ENCODE measurements at places on chromosomes 4 and X.

GRCh38 chr4:90528551-90528950 lies 401.4 kb downstream of the CCSER1 start:
- DNase-seq: no peak

GRCh38 chrX:36909676-36910030 lies 98.5 kb upstream of the FAM47C start:
- DNase-seq: no peak

DNA sequence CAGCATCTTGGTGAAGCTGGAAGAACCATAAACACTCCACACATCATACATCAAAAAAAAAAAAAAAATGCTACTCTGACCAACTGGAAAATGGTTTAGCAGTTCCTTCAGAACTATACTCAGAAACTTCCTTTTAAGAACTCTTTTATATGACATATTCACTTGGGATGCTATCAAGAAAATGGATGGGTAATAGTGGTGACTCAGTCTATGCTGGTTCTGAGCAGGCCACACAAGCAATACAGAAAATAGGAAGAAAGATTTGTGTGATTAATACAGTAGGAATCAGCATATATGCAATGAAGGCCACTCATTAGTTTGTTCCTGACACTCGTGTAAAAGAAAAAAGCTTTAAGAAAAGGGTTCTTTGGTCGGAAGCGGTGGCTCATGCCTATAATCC lies 123.5 kb upstream of the FAT4 start:
- DNase-seq: no peak

- no peak for DNase-seq
These were observed 79.2 kb upstream of the TET2 start for GRCh38 chr4:105067431-105067830.

DNA sequence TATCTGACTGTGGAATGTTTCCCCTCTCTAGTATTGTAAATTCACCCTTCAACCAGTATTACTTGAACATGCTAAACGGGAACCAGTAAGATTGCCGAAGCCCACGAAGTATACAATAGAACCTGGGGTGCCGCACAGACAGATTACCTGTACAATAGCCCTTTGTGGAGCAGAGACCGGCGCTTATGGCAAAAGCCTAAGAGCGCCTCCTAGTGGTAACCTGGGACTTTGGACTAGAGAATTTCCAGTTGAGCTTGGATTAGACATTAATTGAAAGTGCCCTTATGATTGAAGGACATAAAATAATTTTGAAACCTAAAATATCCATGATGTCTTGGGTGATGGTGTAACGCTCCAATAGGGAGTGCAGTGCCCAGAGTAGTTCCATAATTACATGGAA lies 14.1 kb downstream of the ZNF157 start:
- DNase-seq: peak; percentile 54

DNA sequence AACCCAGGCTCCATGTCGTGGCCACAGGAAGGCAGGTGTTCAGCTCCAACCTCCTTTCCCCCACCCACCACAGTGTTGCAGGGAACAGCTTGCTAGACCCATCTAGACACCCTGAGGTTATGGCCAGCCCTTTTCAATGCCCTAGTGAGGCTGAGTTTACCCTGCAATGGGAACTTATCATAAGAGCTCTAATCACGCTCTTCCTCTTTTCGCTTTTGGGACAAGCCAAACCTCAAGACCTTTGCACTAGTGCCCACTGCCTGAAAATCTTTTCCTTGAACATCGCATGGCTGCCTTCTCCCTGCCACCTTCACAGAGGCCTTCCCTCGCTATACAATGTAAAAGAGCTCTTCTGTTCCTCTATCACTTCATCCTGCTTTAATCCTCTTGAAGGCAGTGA lies 2.4 kb upstream of the FGFBP2 start:
- DNase-seq: no peak

DNA sequence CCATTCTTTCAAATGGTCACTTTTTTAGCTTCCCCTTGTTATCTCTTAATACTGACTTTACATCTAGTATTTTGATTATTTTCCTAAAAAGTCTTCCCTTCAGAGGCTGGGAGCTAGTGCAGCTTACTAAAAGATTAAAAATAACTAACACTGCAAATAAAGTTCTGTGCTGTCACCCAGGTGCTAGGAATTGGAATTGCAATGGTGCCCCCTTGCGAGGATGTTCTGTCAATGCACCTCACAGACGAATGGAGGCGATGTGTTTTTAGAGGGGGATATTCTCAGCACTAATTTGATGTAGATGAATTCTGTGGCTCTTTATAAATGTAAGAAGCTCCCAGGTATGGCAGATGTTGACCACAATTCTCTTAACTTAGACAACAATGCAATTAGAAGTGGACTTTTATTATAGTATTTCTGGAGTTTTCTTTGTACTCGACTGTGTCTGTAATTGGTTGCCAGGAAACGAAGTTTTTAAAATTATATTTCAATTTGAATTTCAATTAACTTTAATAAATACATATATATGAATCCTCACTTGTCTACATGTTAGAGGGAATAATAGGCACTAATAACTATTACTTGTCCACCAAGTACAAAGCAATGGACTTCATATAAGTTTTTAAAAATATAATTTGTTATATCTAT lies 22.0 kb upstream of the SMIM31 start:
- DNase-seq: peak; percentile 1

DNA sequence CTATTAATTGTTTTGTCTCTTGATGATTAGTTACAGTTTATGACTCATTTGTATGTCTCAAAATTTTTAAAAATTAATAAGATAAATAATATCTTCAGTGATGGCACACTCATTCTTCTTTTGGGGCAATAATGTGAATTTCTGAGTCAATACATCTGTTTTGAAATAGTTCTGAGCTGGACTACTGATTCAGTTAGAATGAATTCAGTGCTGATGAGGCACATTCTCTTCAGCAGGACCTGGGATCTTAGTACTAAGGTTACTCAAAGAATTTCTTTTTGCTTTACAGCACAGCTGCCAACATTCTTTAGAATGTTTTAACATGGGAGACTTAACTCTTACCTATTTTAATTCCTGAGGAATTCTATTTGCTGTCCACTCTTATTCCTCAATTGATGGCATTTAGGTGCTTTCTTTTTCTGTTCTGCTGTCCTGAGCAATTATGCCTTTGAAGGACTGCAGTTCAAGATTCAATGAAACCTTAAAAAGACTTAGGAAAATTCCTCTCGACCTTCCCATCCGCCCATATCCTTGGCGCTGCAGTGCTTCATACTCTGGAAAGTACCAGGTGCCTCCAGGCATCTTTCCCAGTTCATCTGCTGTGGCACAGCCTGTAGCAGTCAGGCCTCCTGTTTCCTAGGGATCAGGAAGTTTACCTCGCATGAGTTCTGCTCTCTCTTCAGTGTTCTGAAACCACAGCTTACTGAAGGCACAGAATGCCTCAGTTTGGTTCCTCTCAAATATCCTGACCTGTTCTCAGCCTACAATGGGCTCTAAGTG lies 213.7 kb downstream of the FSTL5 start:
- no peak for DNase-seq

DNA sequence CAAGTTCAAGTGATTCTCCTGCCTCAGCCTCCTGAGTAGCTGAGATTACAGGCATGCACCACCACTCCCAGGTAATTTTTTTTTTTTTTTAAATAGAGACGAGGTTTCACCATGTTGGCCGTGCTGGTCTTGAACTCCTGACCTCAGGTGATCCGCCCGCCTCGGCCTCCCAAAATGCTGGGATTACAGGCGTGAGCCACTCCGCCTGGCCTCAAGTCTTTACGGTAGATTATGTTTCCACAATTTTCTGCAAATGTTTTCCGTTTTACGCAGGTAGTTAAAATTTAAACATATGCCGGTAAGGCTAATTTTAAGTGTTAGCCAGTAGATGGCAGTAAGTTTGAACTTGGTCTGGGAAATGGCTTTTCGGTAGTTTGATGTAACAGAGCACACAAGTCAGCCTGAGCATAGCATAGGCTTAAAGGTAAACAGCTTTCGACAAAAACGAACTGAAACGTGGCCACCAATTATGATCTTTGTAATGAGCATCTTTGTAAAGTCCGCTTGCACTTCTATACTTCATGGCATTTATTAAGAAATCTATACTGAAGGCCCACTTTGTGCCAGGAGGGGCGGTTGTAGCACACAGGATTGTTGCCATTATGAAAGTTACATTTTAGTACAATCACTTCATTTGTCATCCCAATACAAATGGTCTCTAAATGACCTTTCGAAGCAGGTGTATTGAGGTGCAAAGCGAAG lies 31.1 kb downstream of the CCKAR start:
- no peak for DNase-seq

GRCh38 chrX:108875548-108875947 lies 139.2 kb upstream of the IRS4 start:
- no peak for DNase-seq

DNA sequence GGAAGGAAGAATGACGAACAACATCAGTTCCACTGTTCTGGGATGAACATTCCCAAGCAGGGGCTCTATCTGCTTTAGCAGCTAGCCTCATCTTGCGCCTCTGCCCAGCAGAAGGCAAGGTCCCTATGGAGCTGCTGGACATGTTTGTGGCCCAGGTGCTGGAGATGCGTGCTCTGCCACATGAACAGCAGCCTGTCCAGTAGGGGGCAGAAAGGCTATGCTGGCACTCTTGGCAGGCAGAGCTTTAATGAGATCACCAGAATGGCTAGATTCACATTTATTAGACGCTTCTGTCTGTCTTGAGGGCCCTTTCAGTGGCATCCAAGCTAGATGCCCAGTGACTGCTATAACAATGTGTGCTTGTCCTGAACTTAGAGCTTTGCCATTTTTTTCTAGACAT lies 1826.0 kb downstream of the STIM2 start:
- no peak for DNase-seq

DNA sequence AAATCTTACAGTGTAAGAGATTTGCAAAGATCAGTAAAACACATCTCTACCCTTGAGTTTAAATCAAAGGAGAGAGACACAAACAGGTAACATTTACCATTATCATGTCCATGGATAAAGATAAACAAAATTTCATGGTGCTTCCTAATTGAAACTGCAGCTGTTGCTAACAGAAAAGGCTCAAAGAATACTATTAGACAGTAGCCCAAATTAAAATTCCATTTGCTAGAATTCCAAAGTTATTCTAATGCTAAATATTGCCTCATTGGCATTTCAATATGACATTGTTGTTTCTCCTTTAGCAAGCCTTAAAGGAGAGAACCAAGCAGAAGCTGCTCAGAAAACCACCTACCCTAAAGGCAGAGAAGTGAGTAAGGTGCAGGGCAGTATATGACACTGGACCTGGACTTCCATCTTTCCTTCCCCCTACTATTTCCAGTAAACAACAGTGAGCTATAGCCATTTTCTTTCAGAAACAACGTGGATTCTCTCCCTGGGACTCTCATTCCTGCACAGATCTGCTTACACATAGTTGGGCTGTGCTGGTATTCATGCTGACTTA lies 19.5 kb upstream of the ZCCHC13 start:
- no peak for DNase-seq

DNA sequence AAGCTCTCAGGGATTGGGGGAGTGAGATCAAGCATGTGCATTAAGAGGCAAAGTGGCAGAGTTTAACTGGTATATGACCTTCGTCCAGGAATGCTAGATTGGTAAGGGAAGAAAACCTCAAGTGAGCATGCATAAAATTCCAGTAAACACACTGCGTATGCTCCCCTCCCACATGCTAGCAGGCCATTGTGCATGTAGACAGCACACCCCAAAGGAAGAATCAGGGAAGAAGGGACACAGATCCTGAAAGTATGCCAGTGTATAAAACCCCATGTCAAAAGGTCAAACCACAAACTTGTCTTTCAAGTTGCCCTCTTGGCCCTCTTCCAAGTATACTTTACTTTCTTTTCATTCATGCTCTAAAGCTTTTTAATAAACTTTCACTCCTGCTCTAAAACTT lies 405.2 kb upstream of the CNKSR2 start:
- DNase-seq: no peak

- no peak for DNase-seq
These were observed 352.7 kb upstream of the IGFBP7 start for GRCh38 chr4:57462843-57463242.

DNA sequence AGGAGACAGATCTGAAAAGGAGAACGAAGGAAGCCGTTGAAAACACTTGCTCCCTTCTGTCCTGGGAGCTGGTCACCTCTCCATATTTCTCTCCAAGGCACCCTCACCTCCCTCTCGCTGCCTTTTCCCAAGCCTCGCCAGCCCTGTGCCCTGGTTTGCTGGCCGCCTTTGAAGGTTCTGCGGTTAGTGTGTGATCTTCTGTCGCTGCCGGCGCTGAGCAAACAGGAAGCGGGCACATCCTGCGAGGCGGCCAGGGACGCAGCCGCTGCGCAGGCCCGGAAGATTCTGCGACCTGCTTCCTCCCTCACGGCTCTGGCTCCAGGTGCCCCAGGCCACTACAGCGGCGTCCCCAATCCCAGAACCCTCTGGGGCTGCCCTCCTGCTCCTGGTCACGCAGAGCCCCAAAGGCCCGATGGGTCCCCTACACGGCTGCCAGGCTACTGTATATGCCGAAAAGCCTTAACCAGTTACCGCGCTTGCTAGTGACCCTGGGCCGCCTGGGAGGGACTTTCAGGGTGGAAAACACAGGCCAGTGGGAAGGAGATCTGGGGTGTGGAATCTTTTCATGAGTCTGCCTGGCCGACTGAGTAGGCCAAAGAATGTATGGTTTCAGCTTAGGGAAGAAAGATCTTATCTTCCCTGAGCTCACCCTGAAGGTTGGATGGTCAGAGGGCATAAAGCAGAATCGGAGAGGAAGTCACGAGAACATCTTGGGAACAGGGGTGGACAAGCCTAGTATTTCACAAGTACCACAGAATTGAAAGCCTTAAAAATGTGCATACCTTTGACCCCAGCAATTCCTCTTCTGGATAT lies 2.3 kb upstream of the SASH3 start:
- DNase-seq: peak; percentile 48

DNA sequence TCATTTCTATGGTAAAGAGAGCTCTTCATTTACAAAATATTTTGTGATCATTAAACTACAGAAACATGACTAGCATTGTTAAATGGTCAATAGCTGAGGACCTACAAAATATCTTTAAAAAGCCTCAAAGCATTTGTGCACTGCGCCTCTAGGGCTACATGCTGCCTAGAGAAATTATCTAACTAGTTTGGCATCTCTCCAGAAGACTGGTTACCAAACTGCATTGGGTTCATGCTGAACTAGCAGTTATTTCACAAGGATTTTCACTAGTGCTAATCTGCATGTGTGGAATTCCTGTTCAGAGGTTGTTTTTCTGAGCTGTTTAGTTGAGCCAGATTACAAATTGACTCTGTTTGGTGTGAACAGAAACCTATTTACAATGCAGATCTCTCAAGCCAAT lies 58.5 kb upstream of the PITX2 start:
- no peak for DNase-seq

Measured in effector CD8-positive, alpha-beta T cell (primary cell).